Pancreas (tissue), 10 donors: ENCODE measurements at places on chromosomes 13 and 19. TPM values are rescaled to one million over a fixed set of nuclear protein-coding genes. Genes with fewer than 3 reads are reported as not detected.

The ZNF175 gene
- total RNA-seq = 4.4 TPM

DNA sequence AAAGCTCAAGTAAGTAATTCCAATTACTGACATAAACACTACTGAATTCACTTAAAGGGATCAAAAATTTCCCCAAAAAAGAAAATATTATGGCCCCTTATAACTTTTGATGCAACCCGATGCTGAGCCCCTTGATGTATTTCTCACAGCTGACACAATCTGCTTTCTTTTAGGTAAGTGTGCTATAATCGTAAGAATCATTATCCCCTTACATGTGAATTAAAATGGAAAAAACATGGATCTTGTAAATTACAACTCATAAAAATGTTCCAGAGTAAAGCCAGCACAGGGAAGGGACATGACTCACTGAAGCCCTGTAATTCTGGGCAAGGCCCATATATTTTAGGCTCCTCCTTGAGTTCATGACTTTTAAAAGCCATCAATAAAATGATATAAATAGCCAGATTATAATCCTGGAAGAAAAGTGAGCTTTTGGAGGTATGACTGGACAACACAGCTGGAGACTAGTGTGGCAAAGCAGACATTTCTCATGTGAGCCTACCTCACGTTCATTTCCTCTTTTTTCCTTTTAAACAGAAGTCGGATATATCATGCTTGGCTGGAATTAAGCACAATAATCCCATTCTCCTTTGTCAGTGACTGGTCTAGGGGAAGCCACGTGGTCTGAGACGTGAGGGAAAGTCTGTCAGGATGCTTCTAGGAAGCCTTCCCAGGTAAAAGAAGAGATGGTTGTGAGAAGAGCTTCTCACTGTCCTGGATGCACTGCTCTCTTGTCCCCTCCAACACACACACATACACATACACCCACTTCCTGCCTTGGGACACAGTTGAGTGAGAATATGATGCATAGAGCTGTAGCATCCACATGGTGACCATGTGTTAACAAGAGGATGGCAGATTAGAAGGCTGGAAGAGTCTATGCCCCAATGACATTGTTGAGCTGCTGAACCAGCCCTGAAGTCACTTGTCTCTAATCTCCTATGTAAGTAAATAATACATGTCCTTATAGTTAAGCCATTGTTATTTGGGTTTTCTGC lies 165.4 kb downstream of the RGCC start:
- H3K27me3 ChIP-seq = no peaks in the 10 kb centered on the region
- peaks cover 6% of the 10 kb centered on the region for H3K4me1 ChIP-seq
- no peaks in the 10 kb centered on the region for H3K36me3 ChIP-seq
- H3K4me3 ChIP-seq = no peak overlapping the region

The S1PR2 gene
- total RNA-seq = 2.5 TPM

The TLE2 gene
- 24.6 TPM for total RNA-seq

The CEBPG gene
- total RNA-seq = 8.7 TPM

DNA sequence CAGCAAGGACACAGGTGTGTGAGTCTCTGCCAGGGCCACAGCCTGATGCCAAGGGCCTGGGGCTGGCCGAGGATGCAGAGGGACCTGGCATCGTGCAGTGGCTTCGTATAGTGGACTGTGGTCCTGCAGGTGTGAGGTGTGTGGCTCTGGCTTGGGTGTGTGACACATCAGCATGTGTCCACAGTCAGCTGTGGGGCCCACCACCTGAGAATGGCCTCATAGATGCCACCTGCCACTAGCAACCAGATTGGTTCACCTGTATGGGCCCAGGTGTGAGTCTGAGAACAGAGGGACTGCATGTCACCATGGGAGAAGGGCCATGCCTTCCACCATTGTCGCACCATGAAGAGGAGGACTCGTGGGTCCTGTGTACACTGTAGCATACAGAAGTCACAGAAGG lies 2.4 kb downstream of the PPP1R14A start:
- no peak overlapping the region for H3K27ac ChIP-seq
- no peaks in the 10 kb centered on the region for H3K4me1 ChIP-seq
- no peak for DNase-seq

The TTC9B gene
- not detected for total RNA-seq

The ADAMTS10 gene
- 18.6 TPM for total RNA-seq

The CYP4F22 gene
- total RNA-seq = not detected

The P2RY11 gene
- 8.5 TPM for total RNA-seq

DNA sequence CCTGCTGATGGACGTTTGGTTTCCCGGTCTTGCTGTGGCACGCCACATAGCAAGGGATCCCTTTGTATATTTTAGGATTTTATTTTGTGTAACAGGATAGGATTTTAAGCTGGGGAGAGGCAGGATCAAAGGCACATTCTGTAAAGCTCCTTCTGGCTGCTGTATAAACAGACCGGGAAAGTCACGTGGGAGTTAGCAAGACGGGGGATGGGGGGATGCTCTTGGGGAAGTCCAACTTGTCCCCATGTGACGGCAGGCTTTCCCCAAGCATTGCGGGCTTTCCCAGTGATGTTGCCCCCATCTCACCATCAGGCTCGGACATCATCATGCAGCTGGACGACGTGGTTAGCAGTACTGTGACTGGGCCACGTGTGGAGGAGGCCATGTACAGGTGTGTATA lies 5.8 kb downstream of the QTRT1 start:
- H3K27ac ChIP-seq = no peak overlapping the region
- no peaks in the 10 kb centered on the region for H3K36me3 ChIP-seq

DNA sequence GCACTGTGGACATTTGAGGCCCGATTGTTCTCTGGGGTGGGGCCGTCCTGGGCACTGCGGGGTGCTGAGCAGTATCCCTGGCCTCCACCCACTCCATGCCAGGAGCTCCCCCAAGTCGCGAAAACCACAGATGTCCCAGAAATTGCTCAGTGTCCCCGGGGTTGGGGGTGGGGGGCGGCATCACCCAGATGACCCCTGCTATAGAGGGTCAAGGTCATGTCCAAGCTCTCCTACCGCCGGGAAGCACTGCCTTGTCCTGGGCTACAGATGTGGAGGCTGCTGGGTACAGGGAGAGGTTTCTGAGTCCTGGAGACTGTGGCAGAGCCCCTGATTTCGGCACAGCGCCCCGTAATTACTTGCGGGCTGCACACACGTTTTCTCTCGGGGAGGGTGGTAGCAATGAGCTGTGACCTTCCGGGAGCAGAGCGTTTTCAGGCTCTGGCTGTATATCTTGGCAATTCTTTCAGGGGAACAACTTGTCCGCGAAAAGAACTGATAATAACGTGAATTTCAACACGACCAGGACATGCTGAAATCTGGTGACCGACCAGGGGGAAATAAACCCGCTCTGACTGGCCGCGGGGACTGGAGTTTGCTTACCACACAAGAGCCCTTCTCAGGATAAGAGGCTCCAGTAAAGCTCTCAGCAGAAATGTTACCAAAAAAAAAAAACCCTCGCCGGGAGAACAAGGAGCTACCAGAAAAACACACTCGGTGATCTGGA lies 68.1 kb downstream of the GNG7 start:
- H3K4me3 ChIP-seq = no peak overlapping the region
- no peak for DNase-seq
- no peaks in the 10 kb centered on the region for H3K36me3 ChIP-seq
- peak overlapping the region; percentile 35 for H3K27ac ChIP-seq
- no peaks in the 10 kb centered on the region for H3K27me3 ChIP-seq

DNA sequence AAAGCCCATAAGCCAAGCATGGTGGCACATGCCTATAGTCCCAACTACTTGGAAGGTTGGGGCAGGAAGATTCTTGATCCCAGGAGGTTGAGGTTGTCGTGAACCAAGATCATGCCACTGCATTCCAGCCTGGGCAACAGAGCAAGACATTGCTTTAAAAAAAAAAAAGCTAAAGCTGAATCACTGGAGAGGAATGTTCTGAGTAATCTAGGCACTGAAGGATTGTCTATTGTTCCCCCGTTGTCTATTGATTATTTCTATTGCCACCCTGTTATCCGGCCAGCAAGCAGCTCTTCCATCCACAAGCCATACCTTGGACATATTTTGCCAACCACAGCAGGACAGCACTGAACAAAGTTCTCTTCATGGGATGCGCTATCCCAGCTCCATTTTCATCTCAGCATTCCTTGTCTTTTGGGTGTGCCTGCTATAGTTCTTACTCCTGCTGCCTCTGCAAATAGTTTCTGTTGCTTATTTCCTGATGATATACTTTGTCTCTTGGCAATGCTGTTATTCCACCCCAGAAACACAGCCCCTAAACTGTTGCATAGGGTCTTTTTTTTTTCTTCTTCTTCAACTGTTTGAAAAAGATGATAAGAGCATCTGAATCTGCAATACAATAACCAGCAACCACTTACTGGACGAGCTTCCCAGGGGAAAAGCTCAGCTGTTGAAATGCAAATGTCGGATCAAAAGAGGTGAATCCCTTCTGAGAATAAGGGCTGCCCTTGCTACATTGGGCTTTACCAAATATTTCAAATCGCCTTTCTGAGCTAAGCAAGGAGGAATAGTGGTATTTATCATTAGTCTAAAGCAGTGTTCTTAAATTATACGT lies 22.2 kb upstream of the SIAH3 start:
- DNase-seq = no peak
- no peak overlapping the region for H3K4me3 ChIP-seq
- no peaks in the 10 kb centered on the region for H3K27me3 ChIP-seq
- no peaks in the 10 kb centered on the region for H3K36me3 ChIP-seq
- H3K4me1 ChIP-seq = no peaks in the 10 kb centered on the region

DNA sequence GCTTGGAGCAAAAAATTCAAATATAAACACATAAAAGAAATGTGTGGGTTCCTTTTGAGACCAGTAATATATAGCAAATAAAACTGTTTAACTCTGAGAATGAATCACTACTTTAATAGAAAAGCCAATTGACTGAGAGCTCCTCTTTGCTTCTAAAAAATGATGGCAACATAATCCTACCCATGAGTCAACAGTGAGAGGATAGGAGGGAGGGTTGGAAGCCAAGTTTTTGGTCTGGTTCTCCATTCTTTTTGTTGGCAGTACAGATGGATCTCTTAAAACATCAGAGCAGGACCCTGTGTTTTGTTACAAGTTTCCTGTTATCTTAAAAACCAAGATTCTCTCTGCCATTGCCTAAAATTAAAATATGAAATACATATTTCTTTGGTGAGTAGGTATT lies 50.0 kb upstream of the POSTN start:
- H3K27me3 ChIP-seq = no peaks in the 10 kb centered on the region
- H3K4me3 ChIP-seq = no peak overlapping the region
- no peak for DNase-seq
- H3K36me3 ChIP-seq = no peaks in the 10 kb centered on the region
- no peaks in the 10 kb centered on the region for H3K4me1 ChIP-seq

The TOMM40 gene
- 28.8 TPM for total RNA-seq

The TMEM190 gene
- total RNA-seq = not detected

DNA sequence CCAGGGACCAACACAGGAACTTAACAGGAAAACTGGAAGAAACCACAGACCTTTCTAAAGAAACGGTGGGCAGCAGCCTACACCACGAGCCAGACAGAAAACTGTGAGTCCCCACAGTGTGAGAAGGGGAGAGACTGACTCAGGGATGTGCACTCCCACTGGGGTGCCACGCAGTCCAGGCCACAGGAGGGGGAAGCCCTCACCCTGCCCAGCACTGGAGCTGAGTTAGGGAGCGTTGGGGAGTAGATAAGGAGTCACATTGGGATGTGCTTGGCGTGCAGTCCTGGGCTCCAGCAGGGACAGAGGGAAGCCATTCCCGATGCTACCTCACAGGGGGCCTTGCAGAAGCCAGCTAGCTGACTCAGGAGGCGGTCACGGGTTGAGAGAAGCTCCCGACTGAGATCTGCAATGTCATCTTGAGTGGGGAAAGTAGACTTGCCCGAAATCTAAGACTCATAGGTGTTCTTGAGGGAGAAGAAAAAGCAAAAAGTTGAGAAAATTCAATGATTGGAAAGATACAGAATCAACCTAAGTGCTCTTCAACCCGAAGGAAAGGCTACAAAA lies 17.3 kb downstream of the SIGLEC8 start:
- peaks cover 20% of the 10 kb centered on the region for H3K27me3 ChIP-seq
- DNase-seq = no peak
- H3K4me1 ChIP-seq = no peaks in the 10 kb centered on the region
- H3K36me3 ChIP-seq = no peaks in the 10 kb centered on the region

GRCh38 chr13:23628765-23629565 lies 58.8 kb downstream of the TNFRSF19 start:
- no peak overlapping the region for H3K27ac ChIP-seq
- no peak overlapping the region for H3K4me3 ChIP-seq
- H3K4me1 ChIP-seq = peaks cover 19% of the 10 kb centered on the region
- no peak for DNase-seq

- H3K36me3 ChIP-seq = no peaks in the 10 kb centered on the region
- H3K4me1 ChIP-seq = no peaks in the 10 kb centered on the region
- H3K4me3 ChIP-seq = no peak overlapping the region
- no peak overlapping the region for H3K27ac ChIP-seq
Observed at GRCh38 chr13:24854311-24854710, 90.3 kb downstream of the RNF17 start.

GRCh38 chr19:18221815-18222725 lies 4.2 kb downstream of the PDE4C start:
- DNase-seq = no peak
- H3K4me3 ChIP-seq = no peak overlapping the region
- H3K4me1 ChIP-seq = peaks cover 4% of the 10 kb centered on the region
- H3K27ac ChIP-seq = no peak overlapping the region

GRCh38 chr19:29836409-29836825 lies 24.6 kb downstream of the CCNE1 start:
- DNase-seq = no peak
- no peaks in the 10 kb centered on the region for H3K27me3 ChIP-seq
- H3K36me3 ChIP-seq = no peaks in the 10 kb centered on the region
- H3K4me1 ChIP-seq = no peaks in the 10 kb centered on the region

- no peaks in the 10 kb centered on the region for H3K4me1 ChIP-seq
- no peak overlapping the region for H3K27ac ChIP-seq
- no peaks in the 10 kb centered on the region for H3K36me3 ChIP-seq
- no peak for DNase-seq
- no peaks in the 10 kb centered on the region for H3K27me3 ChIP-seq
- H3K4me3 ChIP-seq = no peak overlapping the region
Observed at GRCh38 chr13:113786262-113786841, 27.3 kb downstream of the TMEM255B start.

DNA sequence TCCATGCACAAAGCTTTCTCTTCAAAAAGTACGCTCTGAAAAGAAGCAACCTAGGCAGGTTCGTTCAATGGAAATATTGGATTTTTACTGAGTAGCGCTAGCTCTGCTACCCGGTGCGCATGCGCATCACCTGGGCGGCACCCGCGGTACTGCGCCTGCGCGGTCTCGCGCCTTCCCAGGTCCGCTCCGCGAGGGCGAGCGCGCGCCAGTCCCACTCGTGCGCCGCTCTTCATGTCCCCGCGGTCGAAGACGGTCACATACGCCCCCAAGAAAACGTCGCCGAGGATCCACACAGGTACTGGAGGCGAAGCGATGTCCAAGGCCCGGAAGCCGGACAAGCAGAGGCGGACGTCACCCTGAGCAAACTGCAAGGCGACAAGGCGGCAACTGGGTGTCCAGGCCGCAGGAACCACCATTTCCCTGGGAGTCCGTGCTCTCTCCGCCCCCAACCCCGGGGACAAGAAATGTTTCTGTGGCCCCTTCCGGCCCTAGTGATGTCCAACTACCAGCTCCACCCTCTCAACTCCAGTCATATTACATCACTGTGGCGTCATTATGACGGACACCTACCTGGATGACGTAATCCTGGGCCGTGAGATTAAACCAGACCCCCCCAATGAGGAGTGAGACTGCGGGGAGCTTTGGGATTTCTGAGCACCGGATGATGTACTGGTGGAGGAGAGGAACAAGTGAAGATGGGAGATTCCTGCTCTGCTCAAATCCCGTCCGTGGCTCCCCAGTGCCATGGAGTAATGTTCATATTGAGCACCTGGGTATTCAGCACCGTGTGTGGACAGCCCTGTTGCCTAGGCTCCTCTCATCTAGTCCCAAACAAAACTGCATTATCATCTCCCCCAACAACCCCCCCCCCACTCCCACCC lies 4.8 kb upstream of the KCNC3 start:
- peak overlapping the region; percentile 68 for H3K27ac ChIP-seq
- peaks cover 4% of the 10 kb centered on the region for H3K4me1 ChIP-seq
- peak; percentile 91 for DNase-seq
